ENCODE measurements at places on chromosomes 13 and 19. TPM values are rescaled to one million over a fixed set of nuclear protein-coding genes. Genes with fewer than 3 reads are reported as not detected.

DNA sequence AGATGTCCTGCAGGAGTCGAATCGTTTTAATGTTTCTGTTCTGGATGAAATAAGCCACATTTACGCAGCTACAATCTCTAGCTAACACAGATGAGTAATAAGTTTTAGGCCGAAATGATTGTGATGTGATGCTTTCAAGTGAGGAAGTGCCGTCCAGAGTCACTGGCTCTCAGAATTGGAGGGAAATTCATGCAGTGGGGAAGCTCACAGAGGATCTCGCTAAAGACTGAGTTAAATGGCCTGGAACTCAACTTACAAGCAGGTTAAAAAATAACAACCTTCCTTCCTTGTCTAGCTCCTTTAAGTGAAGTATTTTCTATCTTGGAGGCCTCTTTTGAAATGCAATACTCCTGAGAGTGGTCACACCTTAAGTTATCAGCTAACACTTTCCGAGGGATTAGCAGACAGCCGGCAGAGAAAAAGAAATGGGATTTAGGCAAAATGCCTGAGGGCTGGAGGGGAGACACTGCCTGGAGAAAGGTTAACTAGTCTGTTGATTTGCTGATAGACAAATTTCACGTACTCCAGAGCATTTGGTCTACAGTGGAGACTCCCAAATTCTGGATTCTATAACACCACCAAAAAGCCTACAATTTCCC lies 74.2 kb downstream of the IRS2 start:
- DNase-seq = no peak

GNG7 gene
- total RNA-seq = 13.3 TPM

- DNase-seq = no peak
These were observed 6.6 kb downstream of the ZBTB7A start for GRCh38 chr19:4059891-4060620.

TEX29 gene
- total RNA-seq = not detected

DNA sequence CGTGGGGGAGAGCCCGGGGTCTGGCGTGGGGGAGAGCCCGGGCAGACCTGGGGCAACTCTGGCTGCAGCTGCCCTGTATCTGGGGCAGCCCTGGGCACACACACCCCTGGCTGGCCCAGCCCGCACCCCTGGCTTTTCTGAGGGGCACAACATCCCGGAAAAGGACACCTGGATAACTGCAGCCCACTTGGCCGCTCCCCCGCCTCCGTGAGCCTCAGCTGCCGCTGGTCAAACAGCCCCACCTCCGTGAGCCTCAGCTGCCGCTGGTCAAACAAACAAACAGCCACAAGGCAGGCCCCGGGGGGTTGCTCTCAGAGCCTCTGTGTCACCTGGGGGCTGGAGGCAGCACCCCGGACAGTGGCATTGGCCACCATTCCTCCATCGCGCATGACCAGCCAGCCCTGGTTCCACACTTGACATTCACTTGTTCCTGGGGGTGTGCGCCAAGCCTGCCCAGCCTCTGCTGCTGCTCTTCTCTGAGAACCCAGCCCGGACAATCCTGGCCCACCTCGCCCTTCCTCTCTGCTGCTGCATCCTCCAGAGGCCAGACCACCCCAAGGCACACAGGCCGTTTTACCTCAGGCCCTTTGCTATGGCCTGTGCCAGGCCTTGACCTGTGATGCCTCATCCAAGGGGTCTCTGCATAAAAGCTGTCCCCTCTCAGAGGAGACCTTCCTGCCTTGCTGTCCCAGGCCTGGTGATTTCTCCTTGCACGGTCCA lies 19.9 kb downstream of the CEBPG start:
- no peak for DNase-seq

GRCh38 chr19:44689290-44690130 lies 9.4 kb upstream of the CEACAM16 start:
- no peak for DNase-seq

- DNase-seq = peak; percentile 60
These were observed 1437.6 kb downstream of the UQCRFS1 start for GRCh38 chr19:27775395-27775794.

DNA sequence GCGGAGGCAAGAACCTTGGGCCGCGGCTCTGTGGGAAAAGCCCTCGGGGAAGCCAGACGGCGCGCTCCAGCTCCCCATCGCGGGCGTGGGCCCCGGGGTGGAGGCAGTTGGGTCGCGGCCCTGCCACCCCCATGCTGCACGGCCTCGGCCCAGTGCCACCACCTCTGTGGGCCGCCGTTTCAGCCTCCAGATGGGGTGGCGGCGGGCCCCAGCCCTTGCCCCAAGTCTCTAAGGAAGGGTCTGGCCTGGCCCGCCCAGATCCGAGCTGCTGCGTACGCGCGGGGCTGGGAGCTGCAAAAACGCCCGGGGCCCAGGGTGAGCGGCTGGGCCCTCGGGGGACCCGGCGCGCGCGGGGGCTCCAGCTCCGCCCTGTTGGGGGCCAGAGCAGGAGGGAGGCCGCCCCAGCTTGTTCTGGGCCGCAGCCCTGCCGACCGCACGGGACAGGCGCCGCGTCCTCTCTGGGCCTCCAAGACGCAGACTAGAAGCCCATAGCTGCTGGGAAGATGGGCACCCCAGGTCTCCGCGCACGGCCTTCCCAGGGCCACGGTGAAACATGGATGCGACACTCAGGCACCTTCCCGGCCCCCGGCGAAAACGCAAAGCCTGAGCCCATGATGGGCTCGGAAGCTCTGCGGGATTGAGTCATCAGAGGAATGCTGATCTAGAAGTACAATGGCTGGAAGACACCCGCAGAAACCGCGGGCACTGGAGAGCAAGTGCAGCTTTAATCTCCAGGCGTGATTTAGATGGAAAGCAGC lies 110.1 kb downstream of the KCTD15 start:
- DNase-seq = no peak

YJEFN3 gene
- 3.3 TPM for total RNA-seq

- no peak for DNase-seq
These were observed 9.5 kb downstream of the STOML3 start for GRCh38 chr13:38981096-38981495.

ZNF428 gene
- 57.1 TPM for total RNA-seq

DNA sequence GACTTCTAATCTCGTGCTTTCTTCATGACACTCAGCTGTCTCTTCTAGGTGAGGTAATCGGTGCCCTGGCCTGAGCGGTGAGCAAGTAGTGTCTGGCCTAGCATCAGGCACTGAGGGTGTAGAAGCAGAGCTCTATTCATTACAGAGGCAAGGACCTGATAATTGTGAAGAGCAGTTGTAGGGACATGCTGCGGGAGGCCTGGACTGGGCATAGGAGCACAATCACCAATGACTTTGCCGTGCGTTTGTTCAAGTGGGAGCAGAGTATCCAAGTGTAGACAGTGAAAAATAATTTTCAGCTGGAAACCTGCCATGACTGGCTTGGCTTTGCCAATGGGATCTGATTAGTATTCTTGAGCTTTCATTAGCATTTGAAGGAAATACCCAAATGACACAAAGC lies 32.1 kb upstream of the DCLK1 start:
- DNase-seq = peak; percentile 84
